Activated CD4-positive, alpha-beta T cell treated with anti-CD3 and anti-CD28 coated beads, Interleukin-2, amount 10 ng/mL, durations not matched to agents 7 days and 5 days (primary cell): ENCODE measurements at places on chromosomes 5 and 9. TPM values are rescaled to one million over a fixed set of nuclear protein-coding genes. Genes with fewer than 3 reads are reported as not detected.

DNA sequence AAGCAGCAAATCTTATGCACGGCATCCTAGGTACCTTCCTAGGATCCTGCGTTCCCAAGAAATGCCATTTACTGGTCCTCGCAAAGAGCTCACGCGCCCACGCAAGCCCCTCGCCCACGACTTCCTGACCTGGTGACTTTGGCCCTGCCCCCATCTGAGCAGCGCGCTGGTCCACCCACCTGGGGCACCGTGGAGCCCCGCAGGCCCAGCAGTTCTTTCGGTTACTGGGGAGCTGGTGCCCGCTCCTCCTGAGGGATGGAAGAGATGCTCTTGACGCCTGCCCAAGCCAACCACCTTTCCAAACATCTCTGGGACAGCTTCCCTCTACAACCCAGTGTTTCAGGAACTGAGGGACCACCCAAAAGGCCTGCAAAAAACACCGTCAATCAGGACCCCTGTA is 16.7 kb downstream of the EQTN start:
- no peak overlapping the region for H3K27ac ChIP-seq
- no peak for DNase-seq
- peaks cover 10% of the 10 kb centered on the region for H3K27me3 ChIP-seq

DNA sequence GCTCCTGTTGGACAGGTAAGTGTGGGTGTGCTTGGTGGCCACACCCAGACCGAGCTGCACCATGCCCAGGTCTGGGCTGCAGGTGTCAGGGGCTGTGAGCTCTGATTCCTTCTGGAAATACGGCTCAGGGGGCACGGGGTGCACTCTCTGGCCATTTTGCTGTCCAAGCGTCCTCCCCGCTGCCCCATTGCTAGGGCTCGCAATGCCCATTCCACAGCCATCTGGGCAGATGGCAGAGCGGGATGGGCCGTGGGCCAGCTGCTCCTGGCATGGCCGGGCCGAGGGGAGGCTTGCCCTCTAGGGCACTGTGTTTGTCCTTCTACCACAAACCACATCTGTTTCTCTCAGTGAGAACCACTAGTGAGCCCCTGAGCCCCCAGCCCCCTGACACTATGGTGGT is 67.9 kb upstream of the RXRA start:
- no peaks in the 10 kb centered on the region for H3K4me1 ChIP-seq
- H3K36me3 ChIP-seq, result no peaks in the 10 kb centered on the region
- no peak for DNase-seq
- no peak overlapping the region for H3K4me3 ChIP-seq
- no peaks in the 10 kb centered on the region for H3K27me3 ChIP-seq

ZNF618 gene
- total RNA-seq, result 0.21 TPM

PPP1R26 gene
- total RNA-seq, result 0.67 TPM

- DNase-seq, result no peak
- no peaks in the 10 kb centered on the region for H3K4me1 ChIP-seq
- H3K4me3 ChIP-seq, result no peak overlapping the region
- no peak overlapping the region for H3K27ac ChIP-seq
These were observed 60.3 kb upstream of the ADAMTS16 start for GRCh38 chr5:5079876-5080275.

DNA sequence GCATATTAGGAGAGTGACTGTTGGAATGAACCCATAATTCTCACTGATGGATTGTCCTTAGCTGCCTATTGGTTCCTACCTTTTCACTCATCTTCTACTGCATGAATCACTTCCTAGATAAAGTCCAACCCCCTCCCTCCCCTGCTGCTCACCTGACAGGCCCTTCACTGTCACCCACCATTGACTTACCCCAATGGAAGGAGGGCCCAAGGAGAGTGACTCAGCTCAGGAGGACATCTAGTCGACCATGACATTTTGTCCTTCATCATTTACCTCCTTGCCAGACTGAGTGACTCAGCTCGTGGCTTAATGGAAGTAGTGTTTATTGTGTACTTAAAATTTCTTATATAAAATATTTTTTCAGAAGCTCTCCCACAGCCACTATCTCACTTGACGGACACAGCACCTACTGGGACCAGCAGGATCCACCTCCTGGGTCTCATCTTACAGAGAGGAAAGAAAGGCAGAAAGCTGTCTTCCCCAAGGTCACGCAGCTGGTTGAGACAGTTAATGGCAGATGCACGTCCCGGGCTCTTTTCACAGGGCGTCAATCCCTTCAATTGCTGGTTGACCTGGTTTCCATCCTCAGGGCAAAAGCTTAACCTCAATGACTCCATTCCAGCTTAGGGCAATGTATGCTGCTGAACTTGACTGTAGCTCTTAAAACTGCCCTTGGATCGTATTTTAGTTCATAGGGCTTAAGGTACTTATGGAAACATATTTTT is 142.3 kb downstream of the MARCHF11 start:
- H3K27ac ChIP-seq, result no peak overlapping the region
- no peaks in the 10 kb centered on the region for H3K4me1 ChIP-seq
- H3K27me3 ChIP-seq, result no peaks in the 10 kb centered on the region
- H3K36me3 ChIP-seq, result no peaks in the 10 kb centered on the region

CAVIN4 gene
- 0.12 TPM for total RNA-seq

TAF11L4 gene
- not detected for total RNA-seq

DNA sequence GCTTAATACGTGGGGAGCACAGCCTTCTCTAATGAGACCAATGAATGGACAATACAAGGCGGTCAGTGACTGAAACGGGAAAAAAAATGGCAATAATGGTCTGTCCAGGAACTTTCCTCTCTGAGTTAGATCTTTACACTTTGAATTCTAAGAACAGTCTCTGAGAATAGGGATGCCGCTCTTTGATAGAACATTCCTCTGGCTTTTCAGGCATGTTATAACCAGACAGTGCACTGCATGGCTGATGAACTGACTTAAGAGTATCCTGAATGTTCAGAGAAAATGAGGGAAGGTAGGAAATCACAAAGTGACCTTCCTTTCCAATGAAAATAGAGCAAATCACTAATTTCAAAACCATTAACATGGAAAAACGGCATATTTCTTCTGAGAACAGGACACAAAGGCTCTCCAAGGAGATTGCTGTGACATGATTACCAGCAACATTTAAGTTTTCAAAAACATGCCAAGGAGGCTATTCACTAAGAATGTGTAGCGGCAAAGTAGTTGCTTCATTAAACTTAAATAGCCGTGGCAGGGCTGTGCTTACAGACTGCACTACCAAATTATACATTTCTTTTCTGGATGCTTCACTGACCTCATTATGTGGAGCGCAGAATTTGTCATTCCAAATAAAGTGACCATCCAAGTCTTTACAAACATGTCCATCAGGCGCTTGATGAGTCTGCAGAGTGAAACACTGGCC is 105.9 kb downstream of the MARCHF3 start:
- no peaks in the 10 kb centered on the region for H3K27me3 ChIP-seq
- H3K4me3 ChIP-seq, result no peak overlapping the region
- H3K4me1 ChIP-seq, result no peaks in the 10 kb centered on the region
- H3K36me3 ChIP-seq, result no peaks in the 10 kb centered on the region

GPR151 gene
- total RNA-seq, result not detected

BHMT gene
- not detected for total RNA-seq

GRCh38 chr9:78668148-78668832 is 371.4 kb downstream of the PSAT1 start:
- H3K27ac ChIP-seq, result no peak overlapping the region
- no peak overlapping the region for H3K4me3 ChIP-seq
- no peak for DNase-seq
- H3K27me3 ChIP-seq, result no peaks in the 10 kb centered on the region
- H3K4me1 ChIP-seq, result no peaks in the 10 kb centered on the region

ZNF300 gene
- total RNA-seq, result 1.9 TPM

DNA sequence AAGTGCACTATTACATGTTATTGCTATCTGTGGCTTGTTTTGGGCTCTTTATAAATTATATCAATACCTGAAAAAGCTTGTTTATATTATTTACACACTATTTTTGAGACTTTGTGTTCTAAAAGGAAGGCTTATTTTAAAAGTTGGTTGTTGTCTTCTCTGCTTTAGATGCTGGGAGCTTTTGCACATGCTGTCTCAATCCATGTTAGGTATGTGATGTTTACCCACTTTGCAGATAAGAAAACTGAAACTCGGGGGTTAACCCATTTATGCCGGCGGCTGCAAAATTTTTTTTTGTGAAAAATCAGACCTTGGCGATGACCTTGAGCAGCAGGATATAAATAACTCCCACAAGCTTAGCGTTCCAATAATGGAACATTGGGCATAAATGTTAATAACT is 212.9 kb downstream of the RANBP17 start:
- no peaks in the 10 kb centered on the region for H3K36me3 ChIP-seq
- DNase-seq, result no peak
- H3K4me1 ChIP-seq, result no peaks in the 10 kb centered on the region
- H3K27ac ChIP-seq, result no peak overlapping the region

- DNase-seq, result no peak
- H3K4me3 ChIP-seq, result no peak overlapping the region
- H3K36me3 ChIP-seq, result no peaks in the 10 kb centered on the region
- H3K27me3 ChIP-seq, result no peaks in the 10 kb centered on the region
- H3K27ac ChIP-seq, result no peak overlapping the region
- H3K4me1 ChIP-seq, result no peaks in the 10 kb centered on the region
These were observed 219.3 kb downstream of the PBX3 start for GRCh38 chr9:125966466-125966865.

DNA sequence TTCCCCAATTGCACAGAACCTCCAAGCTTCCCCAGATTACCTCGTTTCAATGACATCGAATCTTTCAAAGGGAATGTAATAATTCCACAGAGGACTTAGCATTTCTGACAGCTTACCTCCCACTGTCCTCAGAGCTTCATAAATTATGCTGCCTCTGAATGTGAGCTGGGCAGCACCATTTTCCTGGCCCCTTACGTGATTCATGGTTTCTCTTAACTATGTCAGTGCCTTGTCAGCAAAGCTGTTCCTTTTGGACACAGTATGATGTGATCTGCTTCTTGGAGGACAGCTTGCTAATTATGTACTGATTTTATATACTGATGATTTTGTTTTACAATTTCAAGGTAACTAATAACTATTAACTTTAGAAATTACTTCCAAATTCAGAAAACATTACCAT is 27.7 kb upstream of the SSBP2 start:
- no peak for DNase-seq
- H3K36me3 ChIP-seq, result peaks cover 3% of the 10 kb centered on the region
- peak overlapping the region; percentile 93 for H3K27ac ChIP-seq
- H3K4me3 ChIP-seq, result peak overlapping the region; percentile 69
- peaks cover 24% of the 10 kb centered on the region for H3K4me1 ChIP-seq

DNA sequence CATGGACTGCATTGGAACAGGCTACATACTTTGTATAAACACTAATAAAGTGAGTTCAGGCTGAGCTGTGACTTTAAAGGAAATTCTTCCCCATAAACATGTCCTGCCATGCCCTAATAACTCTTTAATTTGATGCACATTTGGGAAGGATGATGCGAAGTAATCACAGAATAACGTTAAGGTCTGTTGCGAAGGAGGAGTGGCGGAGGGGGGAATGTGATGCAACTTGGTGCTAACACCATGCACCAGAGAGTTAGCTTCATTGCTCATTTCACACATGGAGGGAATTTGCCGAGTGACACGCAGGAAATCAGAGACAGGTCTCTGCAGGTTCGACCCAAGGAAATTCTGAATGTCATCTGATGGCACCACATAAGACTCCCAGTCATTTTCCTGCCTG is 32.9 kb downstream of the SLIT3 start:
- no peak overlapping the region for H3K27ac ChIP-seq
- no peak for DNase-seq
- H3K27me3 ChIP-seq, result no peaks in the 10 kb centered on the region

DNA sequence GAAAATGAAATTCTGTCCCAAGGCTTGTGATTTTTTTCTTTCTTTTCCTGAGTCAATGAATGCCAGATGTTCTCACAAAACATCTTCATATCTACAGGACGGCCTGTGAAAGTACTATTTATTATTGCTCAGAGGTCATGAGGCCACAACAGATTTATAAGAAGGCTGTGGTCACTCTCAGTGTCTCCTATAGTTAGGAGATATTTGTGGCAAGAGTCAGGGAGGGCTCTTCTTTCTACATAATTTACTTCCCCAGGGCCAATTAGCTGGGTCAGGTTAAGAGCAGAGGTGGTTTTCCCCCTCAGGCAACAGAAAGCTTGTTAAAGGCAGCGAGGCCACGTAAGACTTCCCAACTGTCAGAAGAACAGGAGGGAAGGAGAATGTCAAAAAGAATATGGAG is 248.7 kb downstream of the SLIT3 start:
- no peak overlapping the region for H3K27ac ChIP-seq
- no peak for DNase-seq
- H3K27me3 ChIP-seq, result peaks cover 2% of the 10 kb centered on the region
- H3K36me3 ChIP-seq, result no peaks in the 10 kb centered on the region
- H3K4me3 ChIP-seq, result no peak overlapping the region

NMUR2 gene
- total RNA-seq, result not detected

MCC gene
- 3.3 TPM for total RNA-seq

DNA sequence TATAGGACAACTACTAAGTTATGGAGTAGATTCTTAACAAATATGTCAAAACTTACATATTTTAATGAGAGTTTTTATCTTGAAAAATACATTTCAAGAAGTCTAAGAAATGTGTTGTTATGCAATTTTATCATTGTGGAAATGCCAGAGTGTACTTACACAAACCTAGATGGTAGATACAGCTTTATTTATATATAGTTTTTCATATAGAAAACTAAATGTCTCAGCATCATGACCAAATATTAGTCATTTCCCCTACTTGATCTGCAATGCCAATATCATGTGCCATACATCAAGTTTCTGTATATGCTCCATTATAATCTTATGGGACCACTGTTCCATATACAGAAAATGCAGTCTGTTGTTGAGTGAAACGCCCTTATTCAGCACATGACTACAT is 28.7 kb downstream of the CAST start:
- H3K36me3 ChIP-seq, result peaks cover 12% of the 10 kb centered on the region
- no peaks in the 10 kb centered on the region for H3K27me3 ChIP-seq
- H3K4me1 ChIP-seq, result peaks cover 13% of the 10 kb centered on the region
- DNase-seq, result no peak
- no peak overlapping the region for H3K4me3 ChIP-seq

DNA sequence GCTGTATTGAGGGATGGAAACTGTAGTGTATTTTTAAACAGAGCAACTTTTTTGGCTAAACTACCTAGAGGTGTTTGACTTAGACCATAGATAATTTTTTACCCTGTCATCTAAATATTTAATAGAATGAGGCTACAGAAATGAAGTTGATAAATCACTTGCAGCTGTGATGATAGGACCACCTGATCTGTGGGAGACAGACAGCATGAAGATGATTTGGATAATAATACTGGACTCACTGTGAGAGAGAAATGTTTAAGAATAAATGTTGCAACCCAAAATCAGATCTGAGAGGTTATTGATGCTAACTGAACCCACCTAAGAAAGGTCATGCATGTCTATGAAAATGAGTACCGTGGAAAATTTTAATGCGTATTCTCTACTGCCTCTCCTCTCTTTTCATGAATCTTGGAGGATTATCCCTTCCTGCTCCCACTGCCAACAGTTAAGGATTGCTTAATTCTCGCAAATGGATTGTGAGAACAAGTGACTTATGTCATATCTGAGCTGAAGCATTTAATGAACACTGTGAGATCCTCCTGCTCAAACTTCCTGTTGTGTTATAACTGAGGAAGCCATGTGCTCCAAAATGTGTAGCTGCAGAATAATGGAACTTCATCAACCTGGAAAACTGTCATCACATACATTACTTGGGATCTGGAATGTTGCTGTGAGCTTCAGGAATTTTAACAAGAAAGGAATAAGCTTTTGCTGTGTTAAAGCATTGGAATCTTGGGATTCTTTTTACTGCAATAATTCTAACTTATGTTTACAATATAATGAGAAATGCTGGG is 617.9 kb upstream of the CDH18 start:
- no peak overlapping the region for H3K4me3 ChIP-seq
- no peaks in the 10 kb centered on the region for H3K36me3 ChIP-seq
- H3K27ac ChIP-seq, result no peak overlapping the region
- H3K4me1 ChIP-seq, result no peaks in the 10 kb centered on the region
